ENCODE measurements at places on chromosomes 1 and 21.

- no peak for DNase-seq
Observed at GRCh38 chr1:153352523-153352922, 3.9 kb upstream of the PGLYRP4 start.

GRCh38 chr1:29546496-29546895, 310.2 kb downstream of the PTPRU start:
- no peak for DNase-seq

DNA sequence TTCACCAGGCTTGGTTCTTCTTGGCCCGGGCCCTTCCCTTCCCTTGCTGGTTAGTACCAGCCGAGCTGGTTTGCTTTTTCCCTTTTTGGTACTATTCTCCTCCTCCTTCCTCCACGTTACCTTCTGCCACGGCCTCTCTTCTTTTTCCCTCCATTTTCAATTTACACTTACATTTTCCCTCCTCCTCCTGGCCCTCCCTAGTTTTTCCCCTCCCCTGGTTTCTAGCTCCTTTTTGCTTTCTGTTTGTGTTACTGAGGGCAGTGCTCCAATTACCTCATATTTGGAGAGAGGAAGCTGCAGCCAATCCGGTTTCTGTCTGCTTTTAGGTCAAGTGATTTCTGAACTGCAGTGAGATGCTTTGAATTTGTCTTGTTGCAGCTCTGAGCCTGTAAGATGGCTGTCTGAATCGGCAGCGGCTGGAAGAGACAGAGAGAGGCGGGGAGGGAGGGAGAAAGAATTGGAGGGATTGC, 63.7 kb downstream of the MACF1 start:
- peak; percentile 59 for DNase-seq

GRCh38 chr21:38095220-38095619, 161.6 kb upstream of the KCNJ15 start:
- no peak for DNase-seq

DNA sequence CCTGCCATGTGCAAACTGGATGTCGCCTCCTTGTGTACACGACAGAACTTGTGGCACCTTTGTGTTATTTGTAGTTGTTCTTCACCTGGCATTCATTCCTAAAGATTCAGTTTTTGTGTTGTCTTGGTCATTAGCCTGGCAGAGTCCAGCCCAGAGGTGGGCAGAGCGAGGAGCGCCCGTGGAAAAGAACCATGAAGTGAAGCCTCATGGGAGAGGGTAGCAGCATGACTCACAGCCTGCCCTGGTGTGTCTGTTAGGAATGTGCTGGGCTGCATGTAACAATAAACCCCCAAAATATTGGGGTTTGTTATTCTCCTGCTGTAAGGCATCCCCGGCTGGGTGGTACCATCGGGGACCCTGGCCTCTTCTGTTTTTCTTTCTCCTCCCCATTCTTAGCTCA, 124.9 kb upstream of the TMEM51 start:
- DNase-seq, result no peak

DNA sequence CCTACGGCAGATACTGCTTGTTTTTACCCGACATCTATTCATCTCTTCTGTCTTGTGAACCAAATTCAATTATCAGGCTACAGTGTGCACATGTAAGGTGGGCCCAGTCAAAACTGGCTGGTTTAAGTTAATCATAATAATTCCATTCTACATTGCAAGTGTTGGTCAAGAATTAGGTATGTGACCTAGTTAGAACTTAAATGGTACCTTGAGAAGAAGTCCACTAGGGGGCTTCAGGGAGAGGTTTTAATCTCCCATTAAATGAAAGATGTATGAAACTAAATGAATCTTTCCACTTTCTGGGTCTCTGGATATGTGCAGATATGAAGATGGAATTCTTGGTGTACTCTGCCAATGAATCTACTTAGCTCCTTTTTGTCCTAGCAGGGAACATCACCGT, 187.1 kb downstream of the CDC42BPA start:
- DNase-seq, result peak; percentile 15

DNA sequence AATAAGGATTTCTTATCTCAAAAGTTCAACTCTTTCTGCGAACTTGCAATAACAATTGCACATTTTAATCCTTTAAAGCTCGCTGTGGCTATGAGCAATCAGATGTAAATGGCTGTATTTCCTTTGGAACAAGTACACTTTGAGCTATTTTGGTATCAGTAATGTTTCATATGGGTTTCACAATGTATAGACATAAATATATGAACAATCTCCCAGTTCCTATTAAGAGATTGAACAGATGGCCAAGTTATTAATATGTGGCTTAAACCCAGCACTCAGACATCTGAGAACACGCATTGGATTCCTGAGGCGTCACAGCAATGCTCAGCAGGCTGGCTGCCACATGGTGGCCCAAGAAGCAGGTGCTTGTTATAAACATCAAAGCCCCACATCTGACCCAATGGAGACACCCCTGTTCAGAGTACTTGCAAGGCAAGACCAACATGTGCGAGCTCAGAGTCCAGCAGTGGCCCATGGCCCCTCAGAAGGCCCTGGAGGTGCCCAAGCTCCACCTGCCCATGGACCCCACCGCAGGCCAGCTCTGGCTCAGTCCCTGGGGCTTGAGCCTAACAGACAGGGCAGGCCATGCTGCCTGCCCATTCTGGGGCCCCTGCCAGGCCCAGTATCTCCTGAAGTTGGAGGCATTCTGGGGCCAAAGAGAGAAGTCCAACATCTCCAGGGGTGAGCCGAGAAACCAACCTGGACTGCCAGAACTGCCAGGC, 23.7 kb downstream of the PSMG1 start:
- peak; percentile 50 for DNase-seq

- no peak for DNase-seq
Observed at GRCh38 chr1:77416692-77417450, 135.1 kb downstream of the AK5 start.

GRCh38 chr1:113675302-113675701, 84.0 kb downstream of the PHTF1 start:
- DNase-seq, result no peak

- DNase-seq, result no peak
Observed at GRCh38 chr1:180962178-180962577, 49.5 kb downstream of the KIAA1614 start.

- DNase-seq, result no peak
Observed at GRCh38 chr21:46111857-46112724, 14.2 kb downstream of the COL6A2 start.

GRCh38 chr1:29696656-29697390, 460.5 kb downstream of the PTPRU start:
- no peak for DNase-seq

GRCh38 chr1:110138956-110139355, 11.3 kb upstream of the SLC6A17 start:
- DNase-seq, result no peak

GRCh38 chr1:196650403-196650802, 1.4 kb upstream of the CFH start:
- no peak for DNase-seq
